ENCODE measurements at places on chromosomes 7 and 10.
A peak's percentile ranks its signal among the peaks of the same experiment; 100 is the strongest.

DNA sequence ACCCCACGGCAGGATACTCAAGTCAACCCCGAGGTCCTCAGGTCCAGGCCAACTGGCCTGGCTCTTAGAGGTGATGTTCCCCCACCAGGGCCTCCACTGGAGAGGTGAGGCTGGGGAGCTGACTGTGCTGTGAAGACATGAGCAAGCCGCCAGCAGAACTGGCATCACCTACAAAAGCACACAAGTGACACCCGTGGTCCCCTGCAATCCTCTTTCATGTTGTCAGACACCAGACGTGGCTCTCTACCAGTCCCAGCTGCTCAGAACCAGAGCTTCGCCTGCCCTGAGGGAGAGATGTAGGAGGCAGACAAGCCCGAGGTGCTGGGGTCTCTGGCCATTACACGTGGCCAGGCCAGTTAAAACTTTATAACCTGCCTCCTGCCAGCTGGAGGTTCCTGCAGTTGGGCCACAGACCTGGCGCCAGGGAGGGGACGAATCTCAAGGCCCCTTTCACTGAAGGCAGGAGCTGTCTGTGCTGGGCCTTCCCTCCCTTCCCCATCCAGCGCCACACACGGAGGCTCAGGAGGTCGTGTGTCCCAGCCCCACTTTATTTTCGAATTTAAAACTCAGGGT, 2.2 kb downstream of the COMTD1 start:
- DNase-seq = no peak

- DNase-seq = no peak
Observed at GRCh38 chr10:105181626-105182025, 540.5 kb downstream of the SORCS3 start.

- DNase-seq = no peak
Observed at GRCh38 chr7:96144260-96144526, 177.7 kb downstream of the SLC25A13 start.

DNA sequence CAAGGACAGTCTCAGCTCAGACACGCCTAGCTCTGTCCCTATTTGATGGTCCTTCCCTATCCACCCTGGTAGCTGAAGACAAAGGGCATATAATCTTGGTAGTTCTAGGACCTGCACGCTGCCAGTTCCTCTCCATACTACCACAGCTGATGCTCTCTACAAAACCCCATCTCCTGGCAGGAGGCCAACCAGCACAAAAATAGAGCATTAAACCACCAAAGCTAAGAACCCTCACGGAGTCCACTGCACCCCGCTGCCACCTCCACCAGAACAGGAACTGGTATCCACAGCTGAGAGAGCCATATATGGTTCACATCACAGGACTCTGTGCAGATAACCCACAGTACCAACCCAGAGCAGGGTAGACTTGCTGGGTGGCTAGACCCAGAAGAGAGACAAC, 299.4 kb downstream of the LRRTM3 start:
- no peak for DNase-seq

DNA sequence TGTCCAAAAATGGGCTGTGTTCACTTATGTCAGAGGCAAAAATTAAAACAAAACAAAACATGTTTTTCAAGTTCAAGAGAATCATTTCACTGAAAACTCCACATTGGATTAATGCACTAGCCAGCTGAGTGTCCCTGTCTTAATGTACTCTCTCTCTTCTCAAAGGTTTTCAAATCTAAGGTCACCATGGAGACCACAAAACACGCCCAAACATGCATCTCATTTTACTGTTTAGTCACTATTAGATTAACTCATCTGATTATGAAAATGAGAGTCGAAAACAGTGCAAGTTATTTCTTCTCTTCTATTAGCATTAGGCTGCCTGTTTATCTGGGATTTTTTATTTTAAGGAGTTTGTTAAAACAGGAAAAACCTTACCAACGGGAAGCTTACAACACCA, 70.8 kb upstream of the ASAH2 start:
- peak; percentile 59 for DNase-seq

DNA sequence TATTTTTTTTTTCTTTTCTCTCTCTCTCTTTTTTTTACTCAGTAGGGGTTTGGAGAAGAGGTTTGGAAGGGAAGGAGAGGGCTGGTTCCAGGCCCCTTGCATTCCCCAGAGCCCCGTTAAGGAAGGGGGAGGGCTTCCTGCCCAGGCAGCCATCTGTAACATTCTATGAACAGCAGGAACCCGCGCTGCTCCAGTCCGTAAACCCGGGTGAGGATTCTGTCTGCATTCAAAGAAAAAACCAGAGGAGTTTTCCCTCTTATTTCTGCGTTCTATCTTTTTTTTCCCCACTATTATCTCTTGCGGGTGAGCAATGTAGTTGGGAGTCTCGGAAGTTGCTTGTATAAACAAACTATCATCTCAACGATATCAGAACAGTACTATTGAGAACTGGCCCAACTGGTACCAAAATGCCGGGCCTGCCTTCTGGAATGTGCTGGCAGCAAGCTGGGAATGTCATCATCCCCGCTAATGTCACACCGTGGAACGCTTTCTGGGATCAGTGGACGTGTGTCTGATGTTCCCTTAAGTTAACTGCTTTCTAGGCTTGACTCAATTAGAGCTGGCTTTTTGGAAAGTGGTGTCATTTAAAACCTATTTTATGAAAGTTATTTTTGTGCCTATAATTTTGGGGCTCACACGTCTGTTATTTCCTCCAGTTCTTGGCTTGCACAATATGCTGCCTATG, 153.1 kb upstream of the MEOX2 start:
- DNase-seq = peak; percentile 65

DNA sequence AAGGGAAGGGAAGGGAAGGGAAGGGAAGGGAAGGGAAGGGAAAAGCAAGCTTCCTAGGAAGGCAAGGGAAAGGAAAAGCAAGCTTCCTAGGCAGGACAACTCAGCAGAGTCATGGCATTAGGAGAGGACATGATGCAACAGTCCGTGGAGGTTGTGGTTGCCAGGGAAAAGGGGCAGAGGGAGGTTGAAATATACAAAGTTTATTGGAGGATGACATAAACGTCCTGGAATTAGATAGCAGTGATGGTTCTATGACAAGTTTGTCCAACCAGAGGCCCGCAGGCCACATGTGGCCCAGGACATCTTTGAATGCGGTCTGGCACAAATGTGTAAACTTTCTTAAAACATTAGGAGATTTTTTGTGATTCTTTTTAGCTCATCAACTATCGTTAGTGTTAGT, 59.8 kb upstream of the OPN4 start:
- DNase-seq = peak; percentile 46

- DNase-seq = peak; percentile 21
Observed at GRCh38 chr7:156889089-156889488, 3.9 kb downstream of the LMBR1 start.

DNA sequence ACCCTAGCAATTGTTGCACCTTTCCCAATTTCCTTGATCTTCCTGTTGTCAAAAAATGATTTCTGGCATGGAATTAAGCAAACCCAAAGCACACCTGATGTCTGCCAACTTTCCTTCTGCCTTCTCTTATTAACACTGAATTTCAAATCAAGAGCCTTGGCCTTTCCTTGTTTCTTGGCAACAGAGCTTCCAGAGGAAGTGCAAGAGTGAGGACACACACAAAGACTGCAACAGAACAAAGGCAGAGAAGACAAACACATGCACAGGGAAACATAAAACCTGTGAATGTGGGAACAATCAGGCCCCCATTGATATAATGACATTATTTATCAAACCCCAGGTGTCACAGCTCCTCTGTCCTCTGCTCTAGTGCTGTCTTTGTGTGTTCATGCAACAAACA, 73.0 kb upstream of the IL6 start:
- no peak for DNase-seq

DNA sequence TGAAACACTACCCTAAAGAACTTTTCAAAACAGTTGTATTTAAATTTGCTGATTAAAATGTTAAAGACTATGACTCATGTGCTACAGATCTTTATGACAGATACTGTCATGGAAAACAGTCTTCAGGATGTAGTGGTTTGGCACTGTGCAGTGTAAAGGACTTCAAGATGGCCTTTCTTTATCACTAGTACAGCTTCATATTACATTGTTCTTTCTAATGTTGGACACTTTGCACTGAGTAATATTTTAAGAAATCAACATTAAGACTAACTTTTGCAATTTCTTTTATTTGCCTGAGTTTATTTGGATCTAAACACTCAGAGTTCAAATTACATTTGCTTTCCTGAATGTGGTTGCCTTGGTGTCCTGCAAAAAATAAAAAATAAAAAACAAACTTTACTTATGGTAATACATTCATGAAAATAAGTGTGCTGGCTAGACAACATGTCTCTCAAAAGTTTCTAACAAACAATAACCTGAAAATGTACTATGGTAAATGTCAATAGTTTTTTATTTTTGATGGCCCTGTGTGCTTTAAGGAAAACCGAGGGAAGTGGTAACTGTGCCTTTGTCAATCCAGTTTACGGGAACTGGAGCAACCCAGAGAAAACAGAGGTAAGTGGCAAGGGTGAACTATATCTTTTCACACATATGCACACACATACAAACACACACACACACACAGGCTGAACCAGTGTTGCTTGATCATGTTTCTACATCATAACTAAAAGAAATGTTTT, 85.9 kb upstream of the PLXDC2 start:
- peak; percentile 55 for DNase-seq

DNA sequence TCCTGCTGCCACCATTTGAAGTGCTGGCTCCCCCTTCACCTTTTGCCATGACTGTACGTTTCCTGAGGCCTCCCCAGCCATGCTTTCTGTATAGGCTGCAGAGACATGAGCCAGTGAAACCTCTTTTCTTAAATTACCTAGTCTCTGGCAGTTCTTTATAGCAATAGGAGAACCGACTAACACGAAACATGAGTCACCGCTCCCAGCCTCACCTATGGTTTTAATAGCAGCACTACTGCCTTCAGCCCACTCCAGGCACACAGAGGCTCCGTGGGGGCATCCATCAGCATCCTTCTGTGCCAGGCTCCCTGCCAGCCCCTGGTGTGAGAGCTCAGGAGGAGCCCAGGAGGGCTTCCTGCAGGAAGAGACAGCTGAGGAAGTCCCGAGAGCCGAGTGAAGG, 5.5 kb upstream of the ZNF316 start:
- no peak for DNase-seq

GRCh38 chr10:78455811-78456210, 422.1 kb downstream of the RPS24 start:
- no peak for DNase-seq

- peak; percentile 88 for DNase-seq
Observed at GRCh38 chr7:129494041-129494440, 8.3 kb upstream of the SMKR1 start.

DNA sequence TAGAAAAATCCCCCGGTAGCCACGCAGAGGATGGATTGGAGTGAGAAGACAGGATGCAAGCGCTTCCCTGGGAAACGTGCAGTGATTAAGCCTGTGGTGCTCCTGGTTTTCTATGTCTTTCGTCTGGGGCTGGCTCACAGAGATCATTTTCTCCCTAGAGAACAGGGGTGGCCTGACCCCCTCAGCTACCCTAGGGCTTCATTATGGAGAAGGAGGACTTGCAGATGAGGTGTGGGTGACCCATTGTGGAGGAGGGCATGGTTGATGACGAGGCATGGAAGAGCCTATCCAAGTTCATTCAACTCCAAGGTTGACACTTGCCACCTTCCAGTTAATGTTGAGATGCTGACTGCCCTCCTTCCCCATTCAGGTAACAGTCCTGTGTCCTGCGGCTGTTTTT, 75.9 kb downstream of the VSTM4 start:
- DNase-seq = no peak

DNA sequence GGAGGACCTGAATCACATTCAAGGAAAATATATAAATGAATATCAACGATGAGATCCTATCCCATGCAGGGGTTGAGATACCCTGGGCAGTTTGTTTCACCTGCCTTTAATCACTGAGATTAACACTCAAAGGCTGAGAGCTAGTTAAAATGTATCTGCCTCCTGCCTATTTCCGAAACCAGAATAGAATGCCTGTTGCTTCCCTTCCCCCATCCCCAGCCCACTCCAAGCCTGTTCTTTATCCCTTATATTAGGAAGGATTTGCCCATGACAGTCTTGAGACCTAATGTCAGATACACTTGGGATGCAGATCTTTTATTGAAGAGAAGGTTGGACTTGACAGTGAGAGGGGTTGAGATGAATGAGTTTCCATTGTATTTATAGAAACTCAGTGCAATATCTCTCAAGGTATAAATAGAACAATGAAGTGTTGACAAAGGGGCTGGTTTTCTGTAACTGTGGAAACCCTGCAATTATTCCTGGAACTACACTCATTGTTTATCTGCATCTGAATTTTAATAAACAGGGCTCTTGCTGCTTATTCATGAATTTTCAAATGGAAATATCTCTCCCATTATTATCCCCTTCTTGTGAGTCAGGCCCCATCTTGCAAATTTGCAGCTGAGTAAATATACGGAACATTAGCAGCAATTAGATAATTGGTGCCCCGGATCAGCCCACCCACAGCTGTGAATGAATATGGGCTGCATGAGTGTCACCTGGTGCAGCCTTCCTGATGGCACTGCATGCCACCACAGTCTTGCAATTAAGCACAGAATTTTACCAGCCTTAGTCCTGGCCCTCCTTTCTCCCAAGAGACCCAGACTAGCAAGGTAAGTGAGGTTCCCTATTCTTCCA, 66.7 kb downstream of the SORCS3 start:
- DNase-seq = no peak

DNA sequence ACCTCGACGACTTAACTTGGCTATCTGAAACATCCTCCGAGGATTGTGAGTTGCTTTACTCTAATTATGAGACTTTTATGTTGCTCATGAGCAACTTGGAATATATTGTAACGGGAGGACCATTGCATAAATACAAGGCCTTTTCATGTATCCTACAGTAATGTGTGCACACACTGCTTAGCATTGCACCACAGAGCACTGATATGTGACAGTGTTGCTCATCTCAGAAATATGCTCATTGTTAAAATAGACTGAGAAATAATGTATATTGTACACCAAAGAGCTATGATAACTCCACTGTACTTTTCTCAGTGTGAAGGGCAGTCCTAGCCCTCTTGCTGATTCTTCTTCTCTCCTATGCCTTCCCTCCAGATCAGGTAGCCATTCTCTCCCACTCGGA, 102.8 kb upstream of the CDK13 start:
- DNase-seq = no peak

- peak; percentile 85 for DNase-seq
Observed at GRCh38 chr10:112461029-112461887, 14.2 kb downstream of the VTI1A start.

DNA sequence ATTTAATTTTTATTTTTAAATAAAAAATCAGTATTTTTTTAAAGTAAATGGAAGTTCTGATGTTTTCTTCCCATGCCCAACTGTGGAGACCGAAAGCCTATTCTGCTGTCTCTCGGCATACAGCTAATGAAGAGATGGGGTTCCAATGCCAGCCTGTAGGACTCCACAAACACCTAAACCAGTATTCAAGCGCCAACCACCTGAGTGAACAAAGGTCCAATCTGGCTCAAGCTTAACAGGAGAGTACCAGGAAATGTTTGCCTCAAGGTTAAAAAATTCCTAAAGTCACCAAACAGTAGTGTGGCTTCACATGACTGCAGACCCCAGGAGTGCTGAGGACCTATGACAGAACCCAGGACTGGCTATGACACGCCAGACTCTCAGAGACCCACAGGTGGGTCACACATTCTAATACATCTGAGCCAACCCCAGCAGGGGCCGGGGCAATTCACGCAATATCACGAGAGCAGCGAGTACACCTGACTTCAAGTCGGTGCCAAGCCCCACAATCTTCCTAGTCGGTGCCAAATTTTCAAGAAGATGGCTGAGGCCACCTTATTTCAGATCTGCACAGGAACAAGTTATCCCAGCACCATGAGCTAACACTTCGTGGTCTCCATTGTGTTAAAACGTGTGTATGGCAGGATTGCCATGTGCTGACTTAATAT, 31.6 kb downstream of the KIAA1549 start:
- DNase-seq = no peak

- peak; percentile 42 for DNase-seq
Observed at GRCh38 chr7:148699782-148700629, 1.3 kb downstream of the CUL1 start.

- no peak for DNase-seq
Observed at GRCh38 chr10:67853512-67853911, 15.5 kb upstream of the DNAJC12 start.
